CD8-positive, alpha-beta T cell (primary cell): ENCODE measurements at places on chromosomes 3 and 15.

DNA sequence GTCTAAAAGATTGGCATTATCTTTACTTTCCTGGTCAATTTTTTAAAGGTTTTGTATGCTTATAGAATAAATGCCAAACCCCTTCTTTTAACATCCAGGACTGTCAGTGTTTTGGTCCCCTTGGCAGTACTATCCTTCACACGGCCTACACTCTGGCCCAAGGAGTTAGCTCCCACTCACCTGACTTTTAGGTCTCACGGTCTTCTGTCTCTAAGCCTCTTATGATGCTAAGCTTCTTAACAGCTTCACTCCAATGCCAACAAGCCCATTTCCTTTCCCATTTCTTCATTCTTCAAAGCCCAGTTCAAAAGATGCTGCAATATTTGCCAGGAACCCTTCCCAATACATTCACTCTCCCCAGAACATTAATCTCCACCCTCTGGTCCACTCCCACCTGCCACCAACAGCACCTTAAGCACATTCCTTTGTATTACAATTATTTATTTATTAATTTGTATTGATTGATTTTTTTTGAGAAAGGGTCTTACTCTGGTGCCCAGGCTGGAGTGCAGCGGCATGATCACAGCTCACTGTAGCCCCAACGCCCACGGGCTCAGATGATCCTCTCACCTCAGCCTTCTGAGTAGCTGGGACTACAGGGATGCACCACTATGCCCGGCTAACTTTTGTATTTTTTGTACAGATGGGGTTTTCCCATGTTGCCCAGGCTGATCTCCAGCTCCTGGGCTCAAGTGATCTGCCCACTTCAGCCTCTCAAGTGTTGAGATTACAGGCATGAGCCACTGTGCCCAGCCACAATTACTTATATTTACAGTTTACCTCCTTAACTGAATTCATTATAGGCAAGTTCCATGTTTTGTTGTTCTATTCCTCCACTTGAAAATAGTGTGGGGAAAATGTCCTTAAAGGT lies 27.8 kb downstream of the IFT80 start:
- no peak for DNase-seq

DNA sequence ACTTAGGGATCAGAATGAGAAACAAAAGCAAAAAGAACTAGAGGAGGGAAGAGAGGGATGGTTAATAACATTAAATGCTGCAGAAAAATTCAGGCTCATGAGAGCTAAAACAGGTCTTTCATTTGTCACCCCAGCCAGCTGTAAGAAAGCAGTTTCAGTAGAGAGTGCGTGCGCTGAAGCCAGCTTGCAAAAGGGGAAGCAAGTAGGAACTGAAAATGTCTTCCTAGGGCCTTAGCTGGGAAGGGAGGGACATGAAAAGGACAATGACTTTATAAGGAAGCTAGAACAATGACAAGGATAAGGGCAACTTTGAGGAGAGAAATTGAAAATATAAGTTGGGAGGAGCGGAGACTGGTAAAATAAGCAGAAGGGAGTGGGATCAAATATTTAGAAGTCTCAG lies 3.1 kb downstream of the CIAO2A start:
- DNase-seq, result no peak

DNA sequence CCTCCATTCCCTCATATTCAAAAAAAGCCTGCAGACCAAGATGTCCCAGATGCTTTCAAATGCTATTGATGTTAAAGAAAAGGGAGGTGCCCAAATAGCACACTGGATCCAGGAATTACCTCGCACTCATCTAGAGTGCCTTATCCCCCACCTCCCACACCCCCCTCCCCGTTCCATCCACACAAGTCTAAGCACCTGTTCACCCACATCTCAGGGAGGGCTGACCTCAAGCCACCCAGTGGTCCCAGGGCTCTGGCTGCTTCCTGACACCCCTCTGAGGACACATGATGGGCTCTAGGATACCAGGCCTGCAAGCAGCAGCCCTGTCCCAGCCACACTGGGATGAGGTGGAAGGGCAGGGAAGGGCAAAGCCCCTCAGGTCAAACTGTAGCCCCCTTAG lies 4.8 kb downstream of the RBPMS2 start:
- DNase-seq, result no peak

GRCh38 chr3:16668776-16669545 lies 63.7 kb upstream of the DAZL start:
- DNase-seq, result no peak

DNA sequence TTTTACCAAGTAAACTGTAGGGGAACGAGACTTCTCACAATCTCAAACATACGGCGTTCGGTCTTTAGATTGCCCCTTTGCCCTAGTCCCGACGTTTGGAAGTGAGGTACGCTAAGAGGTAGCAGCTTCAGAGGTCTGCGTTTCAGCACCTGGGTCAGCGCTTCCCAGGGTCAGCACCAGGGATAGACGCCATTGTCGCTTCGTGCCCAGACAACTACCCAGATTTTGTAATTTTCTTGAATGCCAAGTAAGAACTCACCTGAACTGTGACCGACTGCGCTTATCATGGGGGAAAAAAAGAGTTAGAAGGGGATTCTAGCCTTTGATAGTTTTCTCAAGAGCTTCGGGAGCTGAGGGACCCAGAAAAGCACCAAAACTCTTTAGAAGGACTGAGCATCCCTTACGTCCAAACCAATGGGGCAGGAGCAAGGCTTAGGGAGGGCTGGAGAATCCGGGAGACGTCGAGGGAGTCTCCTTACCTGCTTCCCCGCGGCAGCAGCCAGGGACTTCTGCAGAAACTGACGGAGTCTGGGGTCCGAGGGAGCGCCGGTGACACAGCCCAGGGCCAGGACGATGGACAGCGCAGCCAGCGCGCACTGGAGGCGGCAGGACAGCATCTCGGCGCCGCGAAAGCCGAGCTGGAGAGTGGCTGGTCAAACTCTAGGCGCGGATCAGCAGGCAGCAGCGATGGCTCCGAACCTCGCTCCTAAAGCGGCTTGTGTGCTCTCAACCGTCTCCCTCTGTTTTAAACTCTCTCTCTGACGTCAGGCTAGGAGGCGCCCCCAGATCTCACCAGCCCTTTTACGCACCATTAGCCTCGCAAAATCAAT lies at the start of gene SST:
SST (minus strand) TSS at position 720 of the 830 bp plus-strand sequence; CDS start at position 617, 103 bp downstream.
- no peak for DNase-seq

- no peak for DNase-seq
Observed at GRCh38 chr3:152436707-152437590, 168.2 kb downstream of the MBNL1 start.

DNA sequence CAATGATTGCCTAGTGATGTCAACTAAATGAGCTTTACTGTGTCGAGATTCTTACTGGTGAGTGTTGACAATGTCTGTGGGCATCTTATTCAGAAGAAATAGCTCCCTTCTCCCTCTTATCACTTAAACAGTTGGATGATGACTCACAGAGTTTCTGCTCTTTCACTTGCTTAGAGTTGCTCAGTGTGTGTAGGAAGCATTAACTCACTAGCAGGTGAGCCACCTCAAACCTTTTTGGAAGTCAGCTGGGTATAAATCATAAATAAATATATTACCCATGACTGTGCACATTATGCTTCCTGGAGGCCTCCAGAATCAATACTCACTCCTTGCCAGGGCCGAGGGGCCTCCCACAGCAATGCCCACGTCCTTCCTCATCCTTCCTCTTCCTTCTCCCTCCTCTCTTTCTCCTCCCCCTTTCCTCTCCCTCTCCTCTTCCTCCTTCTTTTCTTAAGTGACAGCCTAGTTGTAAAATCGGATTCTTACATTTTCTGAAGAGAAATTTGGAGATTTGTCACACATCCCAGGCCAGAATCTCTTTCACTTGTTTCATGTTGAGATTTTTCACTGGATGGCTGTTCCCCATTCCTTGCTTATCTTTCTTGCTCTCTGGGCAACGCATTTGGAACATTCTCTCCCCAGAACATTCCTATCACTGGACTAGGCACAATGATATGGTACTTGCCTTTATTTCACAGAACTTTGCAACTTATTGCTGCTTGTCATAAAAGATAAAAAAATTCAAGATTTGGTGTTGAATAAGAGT lies 17.5 kb downstream of the SHC4 start:
- no peak for DNase-seq
